ENCODE measurements at places on chromosomes 4 and X.

GRCh38 chr4:48188390-48188789 is 54.3 kb upstream of the TXK start:
- DNase-seq: no peak

DNA sequence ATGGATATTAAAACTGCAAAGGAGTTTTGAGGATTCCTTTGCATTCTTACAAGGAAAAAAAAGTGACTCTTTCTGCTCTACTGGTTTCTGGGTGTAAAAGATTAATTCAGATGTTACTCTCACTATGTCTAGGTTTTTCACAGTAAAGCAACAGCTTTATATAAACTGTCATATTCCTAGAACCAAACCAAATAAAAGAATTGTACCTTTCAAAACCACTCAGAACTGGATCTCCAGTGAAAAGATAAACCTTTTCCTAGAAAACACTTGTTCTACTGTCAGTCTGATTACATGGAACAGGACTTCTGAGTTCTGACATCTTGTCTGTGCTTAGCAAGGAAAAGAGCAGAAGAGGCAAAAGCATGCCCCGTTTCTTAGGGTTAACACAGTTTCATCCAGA is 5.0 kb upstream of the PPID start:
- no peak for DNase-seq

GRCh38 chr4:4867375-4868039 is 8.0 kb downstream of the MSX1 start:
- DNase-seq: no peak

DNA sequence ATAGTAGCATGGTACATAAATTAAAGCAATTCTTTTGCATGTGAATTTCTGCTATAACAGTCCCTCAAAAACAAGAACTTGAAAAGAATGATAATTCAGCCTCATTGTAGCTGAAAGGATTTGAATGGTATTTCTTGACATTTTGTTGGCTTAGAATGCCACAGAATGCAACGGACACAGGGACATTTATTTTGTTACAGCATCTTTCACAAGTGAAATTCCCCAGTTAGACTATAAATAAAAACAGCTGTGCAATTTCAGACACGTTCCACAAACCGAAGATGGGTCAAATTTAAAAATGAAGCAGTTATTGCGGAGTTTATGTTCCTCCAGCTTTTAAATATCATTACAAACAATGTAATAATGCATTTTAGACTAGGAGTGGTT is 82.8 kb upstream of the AMELX start:
- DNase-seq: no peak

GRCh38 chr4:65391382-65391781 is 278.9 kb downstream of the EPHA5 start:
- no peak for DNase-seq

- DNase-seq: no peak
Measured at GRCh38 chrX:18664947-18665346, 7.0 kb downstream of the RS1 start.

- no peak for DNase-seq
Measured at GRCh38 chrX:17747692-17748091, 10.4 kb downstream of the SCML1 start.

DNA sequence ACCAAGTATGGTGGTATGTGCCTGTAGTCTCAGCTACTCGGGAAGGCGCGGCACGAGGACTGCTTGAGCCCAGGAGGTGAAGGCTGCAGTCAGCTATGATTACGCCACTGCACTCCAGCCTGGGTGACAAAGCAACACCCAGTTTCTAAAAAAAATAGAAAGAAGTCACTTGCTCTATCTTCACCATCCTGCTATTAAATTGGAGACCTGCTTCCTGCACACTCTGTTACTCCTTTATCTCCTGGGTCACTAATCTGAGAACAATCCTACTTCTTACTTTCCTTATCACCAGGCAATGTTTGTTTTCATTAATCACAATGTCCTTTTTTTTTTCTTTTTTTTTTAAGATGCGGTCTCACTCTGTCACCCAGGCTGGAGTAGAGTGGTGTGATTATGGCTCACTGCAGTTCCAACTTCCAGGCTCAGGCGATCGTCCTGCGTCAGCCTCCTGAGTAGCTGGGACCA is 16.2 kb downstream of the PRKX start:
- no peak for DNase-seq
